ENCODE measurements at places on chromosomes 2 and 18. TPM values are rescaled to one million over a fixed set of nuclear protein-coding genes. Genes with fewer than 3 reads are reported as not detected.

- H3K27ac ChIP-seq, result peak overlapping the region; percentile 51
- no peaks in the 10 kb centered on the region for H3K27me3 ChIP-seq
- peaks cover 49% of the 10 kb centered on the region for H3K4me1 ChIP-seq
- DNase-seq, result no peak
- no peak overlapping the region for H3K4me3 ChIP-seq
These were observed 77.7 kb downstream of the THADA start for GRCh38 chr2:43518181-43518580.

DNA sequence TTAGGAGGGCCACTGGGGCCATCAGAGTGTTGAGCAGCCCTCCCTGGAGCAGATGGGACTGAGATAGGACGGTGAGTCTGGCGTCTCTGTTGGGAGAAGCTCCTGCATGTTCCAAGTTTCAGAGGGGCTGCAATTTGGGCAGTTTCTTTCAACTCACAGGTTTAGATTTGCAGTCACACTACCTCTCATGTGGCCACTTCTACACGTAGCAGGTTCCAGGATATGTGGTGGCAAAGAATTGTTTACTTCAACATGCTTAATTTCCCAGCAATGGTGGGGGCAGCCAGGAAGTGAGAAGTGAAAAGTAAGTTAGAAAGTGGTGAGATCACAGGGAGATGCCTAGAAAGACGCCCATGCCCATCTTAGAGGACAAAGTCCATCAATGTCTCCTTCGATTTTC lies 9.3 kb downstream of the NCK2 start:
- H3K27ac ChIP-seq, result no peak overlapping the region
- H3K4me3 ChIP-seq, result no peak overlapping the region
- no peaks in the 10 kb centered on the region for H3K27me3 ChIP-seq
- no peak for DNase-seq

- H3K4me1 ChIP-seq, result no peaks in the 10 kb centered on the region
- no peak overlapping the region for H3K27ac ChIP-seq
- no peak for DNase-seq
- H3K27me3 ChIP-seq, result no peaks in the 10 kb centered on the region
- H3K36me3 ChIP-seq, result no peaks in the 10 kb centered on the region
- H3K4me3 ChIP-seq, result no peak overlapping the region
These were observed 36.6 kb upstream of the DYNC2LI1 start for GRCh38 chr2:43737097-43737854.

- no peaks in the 10 kb centered on the region for H3K27me3 ChIP-seq
- no peak for DNase-seq
- H3K4me3 ChIP-seq, result no peak overlapping the region
- peak overlapping the region; percentile 55 for H3K27ac ChIP-seq
- H3K4me1 ChIP-seq, result peaks cover 46% of the 10 kb centered on the region
These were observed 12.3 kb downstream of the MALL start for GRCh38 chr2:110103061-110103961.

DNA sequence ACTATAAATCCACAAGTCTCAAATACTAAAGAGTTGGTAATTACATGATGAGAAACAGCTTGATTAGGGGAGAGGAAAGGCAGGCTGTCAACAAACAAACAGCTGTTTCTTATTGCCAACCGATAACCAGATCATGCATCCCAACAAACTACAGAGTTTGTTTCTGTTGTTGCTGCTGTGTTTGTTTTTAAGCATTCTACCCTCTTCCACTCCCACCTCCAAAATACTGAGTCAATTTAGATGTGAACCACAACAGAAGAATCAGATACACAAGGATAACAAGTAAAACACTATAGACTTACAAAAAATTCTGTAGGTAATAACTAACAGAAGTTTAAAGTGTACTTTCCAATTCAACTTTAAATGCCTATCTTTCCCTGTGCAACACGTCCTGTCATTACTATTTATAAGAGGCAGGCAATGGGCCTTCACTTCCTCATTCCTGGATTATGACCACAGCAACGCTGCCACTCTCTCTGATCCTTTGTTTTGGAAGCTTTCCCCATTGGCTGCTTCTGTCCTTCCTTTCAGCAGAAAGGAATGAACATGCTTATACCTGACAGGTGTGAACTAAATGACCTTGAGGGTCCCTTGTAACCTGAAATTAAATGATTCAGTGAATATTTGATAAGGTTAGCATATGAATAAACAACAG lies 152.0 kb downstream of the SRBD1 start:
- H3K27ac ChIP-seq, result peak overlapping the region; percentile 65
- H3K4me1 ChIP-seq, result peaks cover 14% of the 10 kb centered on the region

DNA sequence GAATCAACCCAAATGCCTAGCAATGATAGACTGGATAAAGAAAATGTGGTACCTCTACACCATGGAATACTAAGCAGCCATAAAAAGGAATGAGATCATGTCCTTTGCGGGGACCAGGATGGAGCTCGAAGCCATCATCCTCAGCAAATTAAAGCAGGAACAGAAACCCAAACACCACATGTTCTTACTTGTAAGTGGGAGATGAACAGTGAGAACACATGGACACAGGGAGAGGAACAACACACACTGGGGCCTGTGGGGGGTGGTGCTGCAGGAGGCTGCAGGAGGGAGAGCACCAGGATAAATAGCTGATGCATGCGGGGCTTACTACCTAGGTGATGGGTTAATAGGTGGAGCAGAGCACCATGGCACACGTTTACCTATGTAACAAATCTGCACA lies 8.4 kb upstream of the PID1 start:
- H3K27me3 ChIP-seq, result no peaks in the 10 kb centered on the region
- H3K4me1 ChIP-seq, result peaks cover 8% of the 10 kb centered on the region
- no peak overlapping the region for H3K4me3 ChIP-seq
- DNase-seq, result no peak
- no peak overlapping the region for H3K27ac ChIP-seq

- no peak overlapping the region for H3K27ac ChIP-seq
- H3K27me3 ChIP-seq, result no peaks in the 10 kb centered on the region
- peak; percentile 91 for DNase-seq
- H3K36me3 ChIP-seq, result no peaks in the 10 kb centered on the region
These were observed 47.5 kb upstream of the STAM2 start for GRCh38 chr2:152222975-152223637.

DNA sequence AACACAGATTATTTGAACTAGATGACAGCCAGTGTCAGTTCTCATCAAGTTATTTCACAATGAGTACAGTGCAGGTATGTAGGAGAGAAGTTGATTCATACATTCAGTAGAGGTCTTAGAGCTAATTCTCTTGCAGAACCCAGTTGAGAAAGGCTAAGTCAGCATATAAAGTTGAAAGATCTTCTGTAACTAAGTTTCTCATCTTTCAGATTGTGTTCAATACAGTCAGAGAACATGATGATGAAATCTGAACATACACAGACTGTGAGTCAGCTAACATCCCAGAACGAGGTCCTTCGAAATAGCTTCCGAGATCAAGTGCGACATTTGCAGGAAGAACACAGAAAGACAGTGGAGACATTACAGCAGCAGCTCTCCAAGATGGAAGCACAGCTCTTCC lies 41.9 kb upstream of the LIMS1 start:
- no peaks in the 10 kb centered on the region for H3K36me3 ChIP-seq
- H3K27ac ChIP-seq, result no peak overlapping the region
- no peak overlapping the region for H3K4me3 ChIP-seq
- H3K4me1 ChIP-seq, result no peaks in the 10 kb centered on the region

GRCh38 chr2:172811027-172811426 lies 75.4 kb downstream of the RAPGEF4 start:
- peaks cover 10% of the 10 kb centered on the region for H3K27me3 ChIP-seq
- no peaks in the 10 kb centered on the region for H3K4me1 ChIP-seq

DNA sequence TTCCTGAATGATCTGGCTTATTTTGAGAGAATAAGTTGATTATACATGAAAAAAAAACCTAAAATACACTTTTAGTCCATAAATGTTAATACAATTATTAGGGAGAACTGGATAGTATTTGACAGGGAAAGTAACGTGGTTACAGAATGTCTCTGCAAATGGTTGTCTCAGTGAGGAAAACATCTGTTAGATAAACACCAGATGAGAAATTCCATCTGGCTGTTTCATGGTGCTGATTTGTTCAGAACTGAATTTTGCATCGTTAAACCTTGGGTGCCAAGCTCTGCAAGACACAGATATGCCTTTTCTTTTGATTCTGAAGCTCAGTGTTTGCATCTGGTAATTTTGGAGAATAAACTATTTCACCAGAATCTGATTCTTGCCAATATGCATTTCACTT lies 90.4 kb downstream of the SCN3A start:
- H3K4me3 ChIP-seq, result no peak overlapping the region
- H3K27me3 ChIP-seq, result no peaks in the 10 kb centered on the region
- no peaks in the 10 kb centered on the region for H3K4me1 ChIP-seq

GRCh38 chr2:197261808-197262226 lies 48.8 kb downstream of the ANKRD44 start:
- peaks cover 5% of the 10 kb centered on the region for H3K4me1 ChIP-seq
- H3K27ac ChIP-seq, result peak overlapping the region; percentile 64
- H3K4me3 ChIP-seq, result no peak overlapping the region
- H3K36me3 ChIP-seq, result no peaks in the 10 kb centered on the region
- DNase-seq, result no peak

DNA sequence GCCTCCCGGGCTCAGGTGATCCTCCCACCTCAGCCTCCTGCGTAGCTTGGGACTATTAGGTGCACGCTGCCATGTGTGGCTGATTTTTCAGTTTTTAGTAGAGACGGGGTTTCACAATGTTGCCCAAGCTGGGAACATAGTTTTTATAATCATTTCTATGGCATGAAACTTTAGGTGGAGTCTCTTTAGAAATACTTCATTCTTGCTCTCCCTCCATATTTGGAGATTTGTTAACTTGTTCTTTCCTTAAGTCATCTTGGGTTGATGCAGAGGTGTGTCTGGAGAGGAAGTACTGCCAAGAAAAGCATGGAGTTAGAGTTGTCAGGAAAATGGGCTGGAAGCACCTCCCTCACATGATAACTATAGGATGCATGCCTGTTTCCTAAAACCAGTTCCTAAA lies 17.4 kb downstream of the ZNF532 start:
- no peaks in the 10 kb centered on the region for H3K27me3 ChIP-seq
- DNase-seq, result no peak
- H3K4me1 ChIP-seq, result peaks cover 9% of the 10 kb centered on the region
- no peak overlapping the region for H3K27ac ChIP-seq

DNA sequence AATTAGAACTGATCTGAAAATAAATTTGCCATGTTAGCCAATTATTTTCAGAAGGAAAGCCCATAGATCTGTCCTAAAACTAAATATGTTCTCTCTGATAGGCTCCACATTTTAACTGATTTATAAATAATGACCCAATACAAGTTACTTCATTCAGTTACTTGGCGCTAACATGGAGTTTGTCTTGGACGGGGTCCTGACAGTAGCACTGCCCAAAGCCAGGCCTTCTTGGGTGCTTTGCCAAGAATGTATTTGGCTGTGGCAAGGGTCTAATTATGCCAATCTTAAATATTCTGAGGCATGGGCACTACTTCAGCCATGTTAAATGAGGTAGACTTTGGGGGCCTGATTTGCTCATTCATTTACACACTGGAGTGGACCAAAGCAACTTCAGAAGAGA lies 135.0 kb upstream of the PKDCC start:
- H3K4me3 ChIP-seq, result no peak overlapping the region
- no peaks in the 10 kb centered on the region for H3K4me1 ChIP-seq
- H3K27ac ChIP-seq, result no peak overlapping the region
- no peaks in the 10 kb centered on the region for H3K27me3 ChIP-seq

DNA sequence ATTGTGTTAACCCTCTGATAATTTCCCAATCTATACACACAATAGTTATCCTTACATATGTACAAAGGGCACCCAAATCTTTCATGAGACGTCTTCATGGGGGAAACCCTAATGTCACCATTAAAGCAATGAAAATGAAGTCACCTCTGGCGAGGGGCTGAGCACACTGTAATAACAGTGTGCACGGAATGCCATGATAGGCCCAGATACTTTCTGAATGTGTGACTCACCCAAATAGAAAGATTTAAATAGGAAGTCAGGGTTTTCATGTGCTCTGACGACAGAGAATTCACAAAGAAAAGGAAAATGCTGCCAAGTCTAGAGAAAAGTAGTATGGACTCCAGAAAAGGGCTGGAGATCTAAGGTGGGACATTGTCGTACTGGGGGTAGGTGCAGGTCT lies 128.3 kb downstream of the SATB2 start:
- no peaks in the 10 kb centered on the region for H3K4me1 ChIP-seq
- DNase-seq, result no peak
- H3K27me3 ChIP-seq, result no peaks in the 10 kb centered on the region
- no peak overlapping the region for H3K4me3 ChIP-seq
- no peak overlapping the region for H3K27ac ChIP-seq
- H3K36me3 ChIP-seq, result no peaks in the 10 kb centered on the region

- H3K27ac ChIP-seq, result peak overlapping the region; percentile 73
- H3K36me3 ChIP-seq, result no peaks in the 10 kb centered on the region
These were observed 1.1 kb upstream of the FARP2 start for GRCh38 chr2:241354668-241355658.

The FAM124B gene
- polyA plus RNA-seq, result 19.9 TPM

The KIF3C gene
- 13.8 TPM for polyA plus RNA-seq

The LRP2 gene
- polyA plus RNA-seq, result 4.3 TPM

The PAX3 gene
- polyA plus RNA-seq, result not detected

The ADRA2B gene
- 0.74 TPM for polyA plus RNA-seq

The ZNF638 gene
- polyA plus RNA-seq, result 259 TPM

The TBR1 gene
- polyA plus RNA-seq, result not detected

The CYRIA gene
- 11.6 TPM for polyA plus RNA-seq

The KIAA2012 gene
- 2.8 TPM for polyA plus RNA-seq

The ALK gene
- 0.06 TPM for polyA plus RNA-seq

The SKA1 gene
- polyA plus RNA-seq, result 5.0 TPM
